ENCODE measurements at places on chromosomes 11 and 22.
A peak's percentile ranks its signal among the peaks of the same experiment; 100 is the strongest.

- no peak for DNase-seq
These were observed 37.1 kb upstream of the HMGXB4 start for GRCh38 chr22:35220221-35220620.

DNA sequence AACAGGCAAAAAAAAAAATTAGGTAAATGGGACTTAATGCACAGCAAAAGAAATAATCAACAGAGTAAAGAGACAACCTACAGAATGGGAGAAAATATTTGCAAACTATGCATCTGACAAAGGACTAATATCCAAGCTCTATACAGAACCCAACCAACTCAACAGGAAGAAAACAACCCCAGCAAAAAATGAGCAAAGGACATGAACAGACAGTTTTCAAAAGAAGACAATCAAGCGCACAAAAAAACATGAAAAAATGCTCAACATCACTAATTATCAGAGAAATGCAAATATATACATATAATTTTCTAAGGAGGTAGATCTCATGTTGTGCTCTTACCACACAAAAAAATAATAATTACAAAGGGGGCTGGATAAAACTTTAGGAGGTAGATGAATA is 36.5 kb upstream of the USP47 start:
- no peak for DNase-seq

- peak; percentile 94 for DNase-seq
These were observed at the start of gene CCDC117 for GRCh38 chr22:28772633-28773460. TSS of gene CCDC117 (plus strand) at chr22:28772695. CDS start at chr22:28772850, 155 bp downstream.

GRCh38 chr11:73055655-73056354 is 86.3 kb downstream of the FCHSD2 start:
- no peak for DNase-seq

DNA sequence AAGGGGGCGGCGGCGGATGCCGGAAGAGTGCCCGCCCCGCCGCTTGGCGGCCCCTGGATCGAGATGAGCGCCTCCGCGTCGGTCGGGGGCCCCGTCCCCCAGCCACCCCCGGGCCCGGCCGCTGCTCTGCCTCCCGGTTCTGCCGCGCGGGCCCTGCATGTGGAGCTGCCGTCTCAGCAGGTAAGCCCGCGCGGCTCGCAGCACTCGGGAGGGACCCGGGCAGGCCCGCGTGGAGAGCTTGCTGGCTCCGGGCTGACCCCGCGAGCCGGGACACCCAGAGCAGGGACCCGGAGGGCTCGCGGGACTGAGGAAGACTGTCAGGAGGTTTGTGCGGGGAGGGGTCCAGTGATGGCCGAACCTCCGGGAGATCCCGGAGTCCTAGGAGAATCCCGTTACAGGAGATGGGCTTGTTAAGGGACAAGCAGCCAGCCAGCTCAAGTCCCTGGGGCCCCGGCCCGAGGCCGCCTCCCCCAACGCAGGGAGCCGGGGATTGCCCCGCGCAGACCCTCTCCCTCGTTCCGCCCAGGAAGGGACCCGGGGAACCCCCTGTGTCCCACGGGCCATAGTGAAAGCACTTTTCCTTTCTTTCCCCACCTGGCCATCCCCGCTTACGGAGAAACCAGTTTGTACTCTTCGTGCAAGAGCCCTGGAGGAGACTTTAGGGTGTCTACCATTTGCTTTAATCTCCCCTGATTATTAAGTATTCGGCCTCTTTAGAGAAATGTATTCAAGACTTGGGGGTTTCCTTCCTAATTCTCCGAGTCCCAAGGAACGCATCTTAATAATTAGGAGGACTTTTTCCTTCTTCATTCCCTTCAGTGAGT is 547 bp downstream of the UVRAG start:
- peak; percentile 28 for DNase-seq

DNA sequence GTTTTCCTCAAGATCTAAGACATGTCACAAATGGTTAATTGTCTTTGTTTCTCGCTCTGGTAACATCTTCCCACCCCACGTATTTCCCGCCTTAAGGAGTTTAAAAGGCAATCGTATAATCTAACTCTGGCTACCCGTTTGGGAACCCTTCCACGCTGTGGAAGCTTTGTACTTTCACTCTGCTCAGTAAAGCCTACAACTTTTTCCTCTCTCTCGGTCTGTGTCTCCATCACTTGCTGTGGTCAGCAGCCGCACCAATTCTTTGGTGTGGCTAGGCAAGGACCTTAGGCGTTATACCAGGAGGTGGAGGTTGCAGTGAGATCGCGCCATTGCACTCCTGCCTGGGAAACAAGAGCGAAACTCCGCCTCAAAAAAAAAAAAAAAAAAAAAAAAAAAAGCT is 1430.1 kb downstream of the LRRC4C start:
- DNase-seq = no peak

- DNase-seq = no peak
These were observed 280.5 kb downstream of the OPCML start for GRCh38 chr11:133251841-133252240.

GRCh38 chr11:19959648-19960059 is 200.6 kb downstream of the DBX1 start:
- DNase-seq = no peak

DNA sequence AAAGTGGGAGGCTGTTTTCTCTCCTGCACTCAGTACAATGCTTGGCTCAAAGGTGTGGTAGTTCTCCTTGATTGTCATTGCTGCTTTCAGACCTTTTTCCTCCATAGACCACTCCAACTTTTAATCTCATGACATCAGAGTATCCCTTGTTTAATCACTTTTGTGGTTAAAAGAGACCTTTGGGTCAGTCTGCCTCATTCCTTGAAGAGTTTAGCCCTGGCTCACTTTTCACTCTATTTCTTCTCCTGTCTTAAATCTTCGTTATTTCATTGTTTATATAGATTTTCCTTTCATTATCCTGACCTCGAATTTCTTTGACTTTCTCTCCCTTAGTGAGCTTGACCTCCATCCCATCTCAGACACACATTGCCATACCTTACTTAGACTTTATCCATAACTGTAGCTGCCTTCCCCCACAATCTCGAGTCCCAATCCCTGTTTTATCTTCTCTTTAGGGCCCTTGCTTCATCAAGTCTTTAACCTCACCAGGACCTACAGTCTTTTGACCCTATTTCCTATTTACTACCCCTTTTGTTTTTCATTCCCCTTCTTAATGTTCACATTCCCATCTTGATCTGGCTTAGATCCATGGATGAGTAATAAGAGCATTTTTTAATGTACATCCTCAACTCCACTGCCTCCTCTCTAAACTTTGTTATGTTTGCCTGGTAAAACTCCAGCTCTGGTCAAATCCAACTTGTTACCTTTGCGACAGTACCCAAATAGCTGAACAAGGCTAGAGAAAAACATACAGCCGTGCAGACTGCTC is 9.5 kb downstream of the ATXN10 start:
- no peak for DNase-seq

- DNase-seq = no peak
These were observed 51.8 kb downstream of the GALNT18 start for GRCh38 chr11:11569936-11570491.

DNA sequence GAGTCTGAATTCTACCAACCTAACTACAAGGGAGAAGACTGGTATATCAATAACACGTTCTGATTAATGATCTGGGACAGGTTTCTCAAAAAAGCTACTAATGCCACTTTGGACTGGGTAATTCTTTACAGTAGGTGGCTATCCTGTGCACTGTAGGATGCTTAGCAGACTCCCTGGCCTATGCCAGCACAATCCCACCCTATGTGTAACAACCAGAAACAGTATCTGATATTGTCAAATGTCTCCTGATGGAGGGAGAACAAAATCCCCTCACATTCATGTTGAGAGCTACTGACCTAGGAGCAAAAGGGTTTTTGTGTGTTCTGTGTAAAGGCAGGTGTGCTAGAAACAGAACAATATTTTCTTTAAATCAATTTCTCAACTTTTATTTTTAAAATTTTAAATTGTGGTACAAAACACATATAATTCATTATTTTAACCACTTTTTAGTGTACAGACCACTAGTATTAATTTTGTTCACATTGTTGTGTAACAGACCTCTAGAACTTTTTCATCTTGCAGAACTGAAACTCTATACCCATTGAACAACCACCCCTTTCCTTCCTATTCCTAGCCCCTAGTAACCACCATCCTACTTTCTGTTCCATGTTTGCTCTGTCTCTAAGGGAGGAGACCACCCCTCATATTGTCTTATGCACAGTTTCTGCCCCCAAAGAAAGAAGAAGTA is 2.1 kb upstream of the MS4A6A start:
- no peak for DNase-seq

GRCh38 chr22:33427461-33427860 is 369.3 kb upstream of the SYN3 start:
- DNase-seq = no peak

GRCh38 chr11:74084796-74085541 is 76.1 kb upstream of the UCP3 start:
- no peak for DNase-seq

GRCh38 chr11:115219376-115219775 is 284.8 kb downstream of the CADM1 start:
- DNase-seq = no peak

GRCh38 chr11:921921-922678 is 3.6 kb upstream of the AP2A2 start:
- no peak for DNase-seq

DNA sequence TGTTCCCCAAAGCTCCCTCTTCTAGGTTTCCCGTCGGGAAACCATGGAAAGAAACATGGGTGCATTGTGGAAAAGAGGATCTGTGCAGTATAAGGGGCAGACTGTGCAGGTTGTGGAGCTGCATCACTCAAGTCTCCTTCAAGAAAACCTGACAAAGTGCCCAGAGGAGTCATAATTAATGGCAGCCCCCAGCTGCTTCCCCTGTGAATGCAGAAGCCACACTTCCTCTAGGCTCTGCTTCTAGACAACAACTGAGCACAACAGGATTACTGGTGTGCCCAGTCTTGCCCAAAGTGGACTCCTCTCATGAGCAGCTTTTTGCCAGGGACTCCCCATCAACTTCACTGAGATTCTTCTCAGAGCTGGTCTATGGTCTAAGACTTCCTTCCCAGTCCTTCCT is 42.6 kb upstream of the SCUBE2 start:
- no peak for DNase-seq

DNA sequence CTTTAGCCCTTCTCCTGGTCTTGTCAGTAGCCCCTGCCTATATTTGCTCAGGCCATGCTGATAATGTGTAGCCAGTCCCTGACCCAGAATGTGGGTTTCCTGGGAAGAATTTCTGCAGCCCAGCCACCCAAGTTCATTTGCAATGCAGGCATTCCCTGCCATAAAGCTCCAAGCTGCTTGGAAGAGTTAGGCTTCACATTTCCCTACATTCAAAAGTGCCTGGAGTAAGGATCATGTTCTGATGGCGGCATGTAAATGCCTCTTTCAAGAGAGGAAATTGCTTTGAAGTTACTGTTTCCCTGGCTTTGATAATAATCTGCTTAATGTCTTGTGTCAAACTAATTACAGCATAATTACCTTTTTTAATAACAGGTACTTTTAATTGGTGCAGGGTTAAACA is 266.1 kb downstream of the MIAT start:
- DNase-seq = no peak

DNA sequence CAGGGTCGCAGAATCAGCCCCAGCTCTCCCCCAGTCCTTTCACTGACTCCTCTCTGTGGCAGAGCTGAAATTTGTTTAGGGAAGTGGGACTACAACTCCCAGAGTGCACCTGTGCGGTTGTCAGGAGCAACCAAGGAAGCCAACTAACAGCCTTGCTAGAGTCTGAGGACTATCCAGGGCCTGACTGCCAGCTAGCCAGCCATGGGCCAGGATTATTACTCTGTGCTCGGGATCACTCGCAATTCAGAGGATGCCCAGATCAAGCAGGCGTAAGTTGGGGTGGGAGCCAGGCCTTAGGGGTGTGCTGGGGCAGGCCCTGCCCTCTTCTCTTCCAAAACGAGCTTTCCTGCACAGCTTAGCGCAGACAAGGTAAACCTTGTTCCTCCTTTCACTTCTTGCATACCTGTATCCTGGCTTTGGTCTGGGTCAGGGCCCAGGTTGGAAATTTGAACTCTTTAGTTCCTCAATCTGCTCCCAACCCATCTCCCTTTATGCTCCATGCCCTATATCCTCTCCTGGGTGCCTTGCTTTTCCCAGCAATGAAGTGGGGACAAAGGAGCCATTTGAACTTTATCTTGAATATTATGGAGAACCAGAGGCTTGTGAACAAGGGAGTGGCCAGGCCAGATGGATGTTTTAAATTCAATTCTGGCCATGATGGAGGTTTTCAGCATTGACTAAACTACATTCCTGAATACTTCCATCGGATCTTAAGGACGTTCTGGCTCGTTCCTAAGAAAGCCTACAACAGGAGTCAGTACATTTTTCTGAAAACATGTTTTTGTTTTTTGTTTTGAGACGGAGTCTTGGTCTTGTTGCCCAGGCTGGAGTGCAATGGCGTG is at the start of gene DNAJB13:
DNAJB13 (plus strand) TSS at position 158 of the 842 bp plus-strand sequence; CDS start at position 202, 44 bp downstream.
- DNase-seq = no peak

GRCh38 chr22:38097557-38098409 is 12.7 kb downstream of the BAIAP2L2 start:
- no peak for DNase-seq

- no peak for DNase-seq
These were observed 338.9 kb upstream of the ANO3 start for GRCh38 chr11:25993016-25993415.

GRCh38 chr22:44357296-44357965 is 44.7 kb upstream of the SHISAL1 start:
- DNase-seq = no peak

GRCh38 chr11:92227230-92227814 is 2.7 kb downstream of the FAT3 start:
- no peak for DNase-seq

- DNase-seq = no peak
These were observed 2084.3 kb downstream of the LRRC4C start for GRCh38 chr11:39374963-39375698.

DNA sequence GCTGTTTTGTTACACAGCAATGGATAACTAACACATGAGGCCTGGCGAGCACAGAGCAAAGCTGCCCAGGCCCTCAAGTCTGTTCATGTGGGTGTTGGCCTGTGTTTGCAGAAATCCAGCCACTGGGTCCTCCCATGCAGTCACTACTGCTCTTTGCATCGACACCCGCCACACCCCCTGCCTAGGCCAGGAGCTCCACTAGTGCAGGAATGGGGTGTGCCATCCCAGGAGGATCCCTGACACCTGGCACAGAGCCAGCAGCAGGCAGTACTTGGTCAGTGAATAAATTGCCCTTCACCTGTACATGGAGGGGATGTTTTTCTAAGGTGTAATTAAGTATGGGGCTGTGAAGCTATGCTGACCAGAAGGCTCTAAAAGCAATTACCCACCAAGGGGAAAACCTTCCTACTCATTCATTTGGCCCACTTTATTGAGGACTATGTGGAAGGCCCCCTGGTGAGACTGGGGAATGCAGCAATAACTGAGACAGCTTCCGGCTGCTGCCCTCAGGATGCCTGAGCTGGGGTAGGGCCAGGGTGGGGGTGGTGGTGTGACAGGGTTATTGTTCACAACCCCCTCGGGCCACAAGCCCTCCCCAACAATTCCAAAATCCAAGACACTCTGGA is 160.8 kb downstream of the CRYBB2 start:
- no peak for DNase-seq

DNA sequence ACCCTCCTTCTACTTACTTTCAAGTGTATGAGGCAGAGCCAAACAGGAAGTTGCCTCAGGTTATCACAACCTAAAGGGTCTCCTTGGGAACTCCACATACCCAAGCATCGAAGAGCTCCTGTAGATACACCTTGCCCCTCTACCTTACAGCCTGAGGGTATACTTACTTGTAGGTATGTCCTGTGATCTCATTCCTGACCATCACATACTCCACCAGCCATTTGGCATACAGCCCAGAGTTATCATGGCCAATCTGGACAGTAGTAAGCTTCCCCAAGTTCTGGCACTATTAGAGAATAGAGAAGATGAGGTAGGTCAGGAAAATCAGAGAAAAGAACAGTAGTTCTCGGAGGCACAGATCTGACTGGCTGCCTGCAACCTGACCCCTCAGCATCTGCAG is 53.4 kb upstream of the SCUBE2 start:
- DNase-seq = no peak
